Fibroblast of skin of back (primary cell): ENCODE measurements at places on chromosomes 5 and 9.

DNA sequence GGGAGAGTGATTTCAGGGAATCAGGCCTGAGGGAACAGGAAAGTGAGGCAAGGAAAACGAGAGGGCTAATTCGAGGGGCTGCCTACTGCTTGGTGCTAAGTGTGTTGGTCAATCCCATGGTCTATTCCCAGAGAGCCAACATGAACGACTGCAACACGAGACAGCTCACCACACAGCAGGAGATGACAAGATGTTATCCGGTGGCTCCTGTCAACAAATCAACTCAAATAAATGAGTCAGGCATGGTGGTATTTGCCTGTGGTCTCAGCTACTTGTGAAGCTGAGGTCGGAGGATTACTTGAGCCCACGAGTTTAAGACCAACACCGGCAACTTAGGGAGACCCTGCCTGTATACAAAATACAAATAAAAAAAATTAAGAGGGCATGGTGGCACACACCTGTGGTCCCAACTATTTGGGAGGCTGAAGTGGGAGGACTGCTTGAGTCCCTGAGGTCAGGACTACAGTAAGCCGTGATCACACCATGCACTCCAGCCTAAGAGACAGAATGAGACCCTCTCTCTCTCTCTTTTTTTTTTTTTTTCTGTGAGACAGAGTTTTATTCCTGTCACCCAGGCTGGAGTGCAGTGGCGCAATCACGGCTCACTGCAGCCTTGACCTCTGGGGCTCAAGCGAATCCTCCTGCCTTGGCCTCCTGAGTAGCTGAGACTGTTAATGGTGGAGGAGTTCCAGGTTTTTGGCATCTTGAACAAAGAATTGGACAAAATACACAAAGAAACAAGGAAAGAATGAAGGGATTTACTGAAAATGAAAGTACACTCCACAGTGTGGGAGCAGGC is 9.0 kb upstream of the FAF2 start:
- DNase-seq, result peak; percentile 92

DNA sequence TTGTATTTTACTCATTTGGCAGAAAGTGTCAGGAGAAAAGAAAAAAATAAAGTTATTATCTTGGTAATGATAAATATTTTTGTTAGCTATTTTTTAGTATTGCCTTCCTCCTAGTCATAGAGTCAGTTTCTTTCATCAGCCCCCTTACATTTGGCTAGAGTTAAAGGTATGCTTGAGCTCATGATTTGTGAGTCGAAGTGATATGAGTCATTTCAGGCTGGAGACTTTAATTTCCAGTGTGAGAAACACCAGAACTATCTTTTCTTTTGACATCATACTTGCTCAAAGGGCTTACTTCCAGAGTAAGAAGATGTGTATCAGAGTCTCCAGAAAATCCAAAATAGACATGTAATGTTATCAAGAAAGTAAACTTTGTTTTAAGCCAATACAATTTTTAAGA is 746.7 kb upstream of the TYRP1 start:
- DNase-seq, result peak; percentile 82

- DNase-seq, result no peak
These were observed 246.6 kb upstream of the ANKRD55 start for GRCh38 chr5:56479696-56480077.

DNA sequence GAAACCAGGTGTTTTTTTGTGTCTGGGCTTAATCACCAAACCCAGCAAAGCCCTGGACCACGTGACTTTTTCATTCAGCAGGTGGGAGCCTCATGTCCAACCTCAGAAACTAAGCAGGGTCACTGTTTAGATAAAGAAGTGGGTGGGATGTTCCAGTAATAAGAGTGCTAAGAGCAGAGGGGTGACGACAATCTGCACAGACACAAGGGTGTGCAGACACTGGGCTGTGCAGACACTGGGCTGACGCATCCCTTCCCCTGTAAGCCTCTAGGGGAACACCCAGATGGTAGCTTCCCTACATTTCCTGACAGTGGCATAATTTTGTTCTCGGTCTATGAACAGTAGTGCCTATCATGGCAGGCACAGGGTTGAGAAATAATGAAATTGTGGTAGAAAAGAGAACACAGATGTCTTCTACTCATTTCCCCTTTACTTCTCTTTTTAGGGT is 85.1 kb downstream of the SAXO1 start:
- peak; percentile 7 for DNase-seq

DNA sequence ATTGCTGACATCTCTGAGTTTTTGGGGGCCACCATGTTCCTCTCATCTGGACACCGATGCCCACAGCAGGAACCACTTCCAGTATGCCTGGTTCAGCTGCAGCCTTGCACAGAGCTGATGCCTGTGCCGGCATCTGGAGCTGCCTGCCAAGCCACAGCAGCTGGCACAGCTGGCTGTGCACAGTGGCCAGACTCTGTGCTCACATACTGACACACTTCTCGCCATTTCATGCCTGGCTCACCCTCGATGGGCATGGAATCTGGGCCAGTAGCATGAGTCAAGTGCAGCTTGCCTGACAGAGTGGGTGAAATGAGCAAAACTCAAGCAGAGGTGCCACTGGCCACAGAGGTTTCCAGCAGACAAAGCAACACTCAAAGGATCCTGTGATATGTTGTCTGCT is 863.4 kb downstream of the DNAH5 start:
- no peak for DNase-seq

GRCh38 chr5:152226191-152226590 is 178.9 kb downstream of the NMUR2 start:
- DNase-seq, result no peak

DNA sequence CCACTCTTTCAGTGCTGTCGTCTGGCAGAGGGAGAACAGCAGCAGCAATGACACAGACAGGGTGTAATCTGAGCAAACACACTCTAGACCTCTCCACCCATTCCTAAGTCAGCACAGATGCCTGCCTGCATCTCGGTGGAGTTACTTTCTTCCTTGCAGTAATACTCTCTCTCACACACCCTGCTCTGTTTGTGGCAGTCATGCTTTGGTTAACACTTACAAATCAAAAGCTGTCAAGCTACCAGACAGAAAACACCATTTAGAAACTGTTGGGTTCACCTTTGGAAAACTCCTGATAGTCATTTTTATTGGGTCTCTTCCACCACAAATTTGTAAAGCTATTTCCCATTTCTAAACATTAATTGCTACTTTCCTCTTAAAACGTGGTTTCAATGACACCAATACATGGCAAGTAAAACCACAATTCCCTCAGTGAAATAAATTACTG is 27.3 kb downstream of the LHFPL2 start:
- peak; percentile 57 for DNase-seq

DNA sequence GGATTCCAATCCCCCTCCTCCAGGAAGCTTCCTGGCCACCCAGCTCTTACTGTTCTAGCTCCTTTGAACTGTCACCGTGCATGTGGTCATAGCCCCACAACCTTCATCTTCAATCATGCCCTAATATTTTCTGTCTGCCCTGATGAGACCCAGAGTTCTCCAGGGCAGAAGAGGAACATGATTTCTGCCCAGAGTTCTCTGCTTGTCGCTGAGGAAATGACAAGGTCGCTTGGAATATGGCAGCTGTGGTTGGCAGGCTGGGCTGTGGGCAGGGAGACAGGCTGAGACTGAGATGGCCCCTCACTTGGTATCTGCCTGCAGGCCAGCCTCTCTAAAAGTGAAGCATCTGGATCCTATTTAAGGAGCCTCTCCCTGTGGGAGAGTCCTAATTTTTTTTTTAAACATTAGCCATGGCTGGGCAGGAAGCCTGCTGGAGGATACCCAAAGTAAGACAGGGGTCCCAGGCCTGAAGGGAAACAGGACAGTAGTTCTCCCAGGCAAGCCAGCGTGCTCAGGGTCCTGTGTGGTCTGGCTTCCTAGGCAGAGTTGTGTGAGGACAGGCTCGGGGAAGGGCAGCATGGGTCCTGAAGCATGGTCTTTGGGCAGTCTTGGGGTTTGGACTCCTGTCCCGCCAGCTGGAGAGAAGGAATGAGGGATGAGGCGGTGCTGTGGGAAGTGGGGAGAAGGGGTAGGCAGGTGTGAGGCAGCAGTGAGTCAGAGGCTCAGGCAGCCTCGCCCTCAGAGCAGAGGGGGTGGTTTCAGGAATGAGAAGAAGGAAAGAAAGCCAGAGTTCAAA is 242.1 kb downstream of the FSTL4 start:
- no peak for DNase-seq

DNA sequence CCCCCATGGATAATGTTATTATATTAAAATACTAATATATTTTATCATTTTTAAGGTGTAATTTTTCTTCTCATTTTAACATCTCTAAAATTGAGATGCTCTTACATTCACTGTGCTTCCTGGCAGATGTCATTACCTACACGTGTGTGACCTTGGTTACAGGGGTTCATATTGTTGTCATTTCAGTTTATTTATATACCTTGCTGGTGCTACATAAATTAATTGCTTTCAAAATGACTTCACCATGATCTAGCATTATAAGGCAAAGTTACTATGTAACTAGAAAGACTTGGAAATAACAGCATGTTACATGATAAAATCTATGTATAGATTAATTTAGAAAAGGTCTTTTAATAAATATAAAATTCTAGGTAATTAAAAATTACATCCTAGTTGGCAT is 60.9 kb downstream of the ARHGEF28 start:
- no peak for DNase-seq

- peak; percentile 83 for DNase-seq
These were observed 101.0 kb upstream of the PIK3R1 start for GRCh38 chr5:68114378-68115040.

- DNase-seq, result peak; percentile 42
These were observed 118.4 kb downstream of the GDNF start for GRCh38 chr5:37721447-37721871.

GRCh38 chr9:88775559-88775958 is 215.7 kb upstream of the S1PR3 start:
- peak; percentile 55 for DNase-seq

- peak; percentile 77 for DNase-seq
These were observed 254.8 kb upstream of the PDE4D start for GRCh38 chr5:60148366-60148765.

GRCh38 chr5:178287791-178288105 is 55.1 kb upstream of the PHYKPL start:
- no peak for DNase-seq

DNA sequence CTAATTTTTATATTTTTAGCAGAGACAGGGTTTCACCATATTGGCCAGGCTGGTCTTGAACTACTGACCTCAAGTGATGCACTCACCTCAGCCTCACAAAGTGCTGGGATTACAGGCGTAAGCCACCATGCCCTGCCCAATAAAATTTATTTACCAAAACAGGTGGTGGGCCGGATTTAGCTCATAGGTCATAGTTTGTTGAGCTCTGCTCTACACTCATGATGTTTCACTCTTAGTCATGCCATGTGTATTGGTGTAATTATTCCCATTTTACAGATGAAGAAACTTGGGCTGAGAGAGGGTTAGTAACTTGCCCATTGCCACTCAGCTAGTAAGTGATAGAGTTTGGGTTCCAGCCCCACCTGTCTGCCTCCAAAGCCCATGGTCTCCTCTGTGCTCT is 93.1 kb upstream of the WWC1 start:
- DNase-seq, result no peak

- peak; percentile 57 for DNase-seq
These were observed 879 bp upstream of the UBQLN1 start for GRCh38 chr9:83708515-83709158.

- DNase-seq, result peak; percentile 81
These were observed 47.8 kb upstream of the TRIM32 start for GRCh38 chr9:116639251-116639741.

DNA sequence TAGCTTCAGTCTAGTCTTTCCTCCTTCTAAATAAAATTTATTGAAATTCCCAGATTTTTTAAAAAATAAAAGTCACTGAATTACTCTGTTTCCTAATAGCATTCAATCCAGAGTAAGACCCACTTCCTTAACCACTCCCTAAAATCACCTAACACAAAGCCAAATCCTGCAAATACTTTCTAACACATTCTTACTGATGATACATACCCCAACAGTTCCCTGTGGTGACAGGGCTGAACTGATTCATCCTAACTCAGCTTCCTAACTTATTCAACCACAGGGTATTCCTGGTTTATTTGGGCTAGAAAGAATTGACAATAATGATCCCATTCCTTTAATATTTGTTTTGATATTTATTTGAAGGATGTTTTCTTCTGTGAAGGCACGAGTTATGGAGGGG is 40.7 kb upstream of the ZNF300 start:
- DNase-seq, result peak; percentile 56

DNA sequence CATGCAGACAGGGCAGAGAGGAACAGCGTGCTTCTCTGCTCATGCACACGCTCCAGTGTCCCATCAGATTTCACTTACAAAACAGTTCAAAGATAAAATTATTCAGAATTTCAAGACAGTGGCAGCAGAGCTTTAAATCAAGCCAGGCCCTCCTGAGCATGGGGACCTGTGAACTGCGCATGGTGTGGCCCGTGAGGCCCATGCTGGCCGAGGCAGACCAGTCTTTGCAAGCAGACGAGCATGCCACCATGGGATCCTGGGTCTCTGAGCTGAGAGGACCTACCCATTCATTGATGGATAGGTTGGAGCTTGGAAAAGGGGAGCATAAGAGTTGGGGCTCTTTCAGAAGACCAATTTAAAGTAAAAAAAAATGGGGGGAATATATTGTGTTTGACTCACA is 35.0 kb upstream of the SAP30L start:
- DNase-seq, result no peak

GRCh38 chr9:21836437-21837161 is 34.2 kb downstream of the MTAP start:
- DNase-seq, result peak; percentile 99

DNA sequence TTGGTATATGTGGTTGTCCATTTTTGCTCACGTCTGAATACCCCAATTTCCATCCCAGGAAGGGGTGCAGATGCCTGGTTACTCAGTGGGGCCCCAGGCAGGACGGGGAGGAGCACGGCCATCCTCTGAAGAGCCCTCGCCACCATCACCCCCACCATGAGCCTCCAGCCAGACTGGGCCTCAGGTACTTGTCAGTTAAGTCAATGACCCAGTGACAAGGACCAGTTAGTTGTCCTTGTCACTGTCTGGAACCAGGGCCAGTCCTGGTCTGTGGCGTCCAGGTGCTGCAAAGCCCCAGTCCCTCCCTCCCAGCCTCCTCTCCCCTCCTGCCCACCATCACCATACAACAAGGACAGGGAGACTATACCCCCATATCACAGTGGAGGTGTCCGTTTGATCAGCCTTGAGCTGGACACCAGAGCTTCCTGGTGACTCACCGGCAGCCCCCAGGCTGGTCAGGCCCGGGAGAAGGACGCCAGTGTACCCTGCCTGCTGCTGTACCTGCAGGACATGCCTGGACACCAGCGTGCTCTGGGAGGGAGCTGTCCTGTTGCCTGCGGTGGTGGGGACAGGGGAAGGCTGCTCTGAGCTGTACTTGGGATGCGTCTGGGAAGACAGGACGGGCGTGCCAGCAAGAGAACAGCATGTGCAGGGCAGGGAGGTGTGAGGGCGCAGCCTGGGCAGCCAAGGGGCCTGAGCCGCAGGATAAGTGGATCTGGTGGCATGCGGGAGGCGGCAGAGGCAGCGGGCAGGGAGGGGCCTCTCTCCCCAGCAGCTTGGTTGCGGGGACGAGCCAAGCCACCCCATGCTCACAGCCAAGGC is 32.6 kb upstream of the TTLL11 start:
- DNase-seq, result no peak

GRCh38 chr9:92141144-92142129 is 26.2 kb upstream of the SPTLC1 start:
- peak; percentile 12 for DNase-seq

GRCh38 chr9:118038713-118039112 is 334.5 kb downstream of the TLR4 start:
- DNase-seq, result no peak
